NCI-H2171 treated with DMSO at 0.1 percent for 48 hours (cell line): ENCODE measurements at places on chromosomes 13 and 19.
A peak's percentile ranks its signal among the peaks of the same experiment; 100 is the strongest.

DNA sequence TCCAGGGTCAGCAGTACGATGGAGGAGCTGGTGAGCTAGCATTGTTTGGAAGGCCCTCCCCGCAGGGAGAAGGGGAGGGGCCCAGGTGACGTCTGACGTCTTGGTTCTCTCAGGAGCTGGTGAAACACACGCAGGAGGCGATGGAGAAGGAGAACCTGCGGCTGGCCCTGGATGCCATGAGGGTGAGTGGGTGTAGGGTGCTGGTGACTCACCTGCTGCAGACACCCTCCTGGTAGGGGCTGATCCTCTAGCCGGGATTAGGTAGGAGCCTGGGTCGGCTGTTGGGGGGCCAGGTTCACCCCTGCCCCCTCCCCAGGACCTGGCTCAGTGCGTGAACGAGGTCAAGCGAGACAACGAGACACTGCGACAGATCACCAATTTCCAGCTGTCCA is 55.8 kb downstream of the VAV1 start:
- DNase-seq: no peak

- DNase-seq: no peak
Observed at GRCh38 chr19:46211201-46211881, 18.2 kb upstream of the IGFL1 start.

DNA sequence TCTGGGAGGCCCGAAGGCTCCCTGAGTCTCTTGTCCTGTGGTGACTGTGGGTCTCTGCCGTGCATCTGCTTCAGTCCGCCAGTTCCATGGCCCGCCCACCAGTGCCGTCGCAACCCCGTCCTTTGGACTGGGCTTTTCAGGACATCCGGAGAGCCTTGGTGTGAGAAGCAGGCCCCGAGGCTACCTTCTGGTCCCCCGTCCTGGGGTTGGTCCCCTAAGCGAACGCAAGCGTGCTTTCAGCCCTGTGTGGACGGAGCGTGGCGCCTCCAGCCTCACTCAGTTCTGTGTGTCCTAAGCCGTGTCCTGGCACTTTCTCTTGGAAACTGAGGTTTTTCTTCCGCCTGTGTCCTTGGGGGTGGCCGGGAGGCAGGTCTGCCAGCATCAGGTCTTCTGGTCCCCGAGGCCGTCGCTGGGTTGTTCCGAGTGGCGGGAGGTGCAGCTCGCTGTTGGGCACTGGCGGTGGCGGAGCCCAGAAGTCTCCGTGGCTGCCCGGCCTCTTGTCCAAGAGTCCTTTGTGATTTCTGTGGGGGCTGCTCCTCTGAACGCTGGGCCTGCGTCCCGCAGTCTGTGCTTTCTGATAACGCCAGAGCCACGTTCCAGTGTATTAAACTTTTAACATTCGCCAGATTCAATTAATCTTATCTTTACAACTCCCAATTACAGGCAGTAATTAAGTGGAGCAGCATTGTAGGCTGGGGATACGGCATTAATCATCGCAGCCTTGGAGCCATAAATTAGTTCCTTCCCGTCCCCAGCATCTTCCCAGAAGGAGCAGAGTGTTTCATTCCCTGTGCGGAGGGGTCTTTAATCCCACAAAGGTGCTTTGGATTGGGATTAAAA is 99.5 kb downstream of the KDM4B start:
- DNase-seq: no peak

- DNase-seq: no peak
Observed at GRCh38 chr19:58294743-58295374, 10.3 kb upstream of the ERVK3-1 start.

DNA sequence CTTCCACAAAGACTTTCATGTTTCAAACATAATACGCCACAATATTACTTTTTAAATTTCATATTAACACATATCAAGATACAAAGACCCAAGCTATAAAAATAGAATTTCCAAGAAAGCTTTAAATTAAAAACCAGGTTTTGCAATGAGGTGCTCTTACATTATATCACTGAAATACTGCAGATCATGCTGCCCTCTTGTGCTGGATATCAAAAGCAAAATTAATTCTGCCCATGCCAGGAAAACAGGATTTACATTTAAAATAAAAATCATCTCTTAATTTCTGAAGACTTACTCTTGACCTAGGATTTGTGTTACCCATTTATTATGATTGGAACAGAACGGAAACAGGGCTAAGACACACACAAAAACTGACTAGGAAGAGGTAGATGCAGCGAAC is 145.0 kb downstream of the ABCC4 start:
- peak; percentile 4 for DNase-seq

- peak; percentile 40 for DNase-seq
Observed at GRCh38 chr13:72696579-72696978, 30.9 kb downstream of the MZT1 start.

- peak; percentile 22 for DNase-seq
Observed at GRCh38 chr13:30551189-30551588, 66.5 kb upstream of the USPL1 start.

DNA sequence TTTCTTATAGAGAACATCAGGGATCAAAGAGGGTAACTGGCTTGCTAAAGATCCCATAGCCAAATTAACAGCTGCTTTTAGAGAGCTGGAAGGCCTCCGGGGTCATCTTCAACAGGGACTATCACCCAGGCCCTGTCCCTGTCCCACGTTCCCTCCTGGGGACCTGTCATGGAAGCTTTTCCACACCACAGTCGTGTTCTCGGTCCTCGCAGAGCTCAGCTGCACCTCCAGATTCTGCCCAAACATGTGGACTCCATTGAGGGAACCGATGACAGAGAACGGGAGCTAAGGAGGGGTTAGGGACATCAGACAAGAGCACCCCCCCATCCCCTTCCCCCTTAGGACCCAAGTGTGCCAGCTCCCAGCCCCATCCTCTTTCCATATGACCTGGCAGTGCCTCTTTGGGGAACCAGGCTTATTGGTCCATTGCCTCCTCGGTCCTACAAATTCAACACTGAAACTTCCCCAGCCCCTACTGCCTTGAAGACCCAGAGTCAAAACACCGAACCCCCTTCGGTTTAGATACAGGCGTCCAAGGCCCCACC is 568 bp downstream of the FUZ start:
- DNase-seq: no peak

DNA sequence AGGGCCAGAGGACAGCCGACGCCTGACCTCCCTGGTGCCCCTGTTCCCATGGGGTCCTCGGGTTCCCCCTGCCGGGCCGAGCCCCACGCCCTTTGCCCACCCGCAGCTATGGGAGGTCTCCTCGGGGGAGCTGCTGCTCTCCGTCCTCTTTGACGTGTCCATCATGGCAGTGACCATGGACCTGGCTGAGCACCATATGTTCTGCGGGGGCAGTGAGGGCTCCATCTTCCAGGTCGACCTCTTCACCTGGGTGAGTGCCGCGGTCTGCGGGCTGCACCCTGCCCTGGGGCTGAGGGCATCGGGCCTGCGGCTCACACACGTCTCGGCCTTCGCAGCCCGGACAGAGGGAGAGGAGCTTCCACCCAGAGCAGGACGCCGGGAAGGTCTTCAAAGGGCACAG is 6.6 kb downstream of the WDR18 start:
- DNase-seq: no peak

DNA sequence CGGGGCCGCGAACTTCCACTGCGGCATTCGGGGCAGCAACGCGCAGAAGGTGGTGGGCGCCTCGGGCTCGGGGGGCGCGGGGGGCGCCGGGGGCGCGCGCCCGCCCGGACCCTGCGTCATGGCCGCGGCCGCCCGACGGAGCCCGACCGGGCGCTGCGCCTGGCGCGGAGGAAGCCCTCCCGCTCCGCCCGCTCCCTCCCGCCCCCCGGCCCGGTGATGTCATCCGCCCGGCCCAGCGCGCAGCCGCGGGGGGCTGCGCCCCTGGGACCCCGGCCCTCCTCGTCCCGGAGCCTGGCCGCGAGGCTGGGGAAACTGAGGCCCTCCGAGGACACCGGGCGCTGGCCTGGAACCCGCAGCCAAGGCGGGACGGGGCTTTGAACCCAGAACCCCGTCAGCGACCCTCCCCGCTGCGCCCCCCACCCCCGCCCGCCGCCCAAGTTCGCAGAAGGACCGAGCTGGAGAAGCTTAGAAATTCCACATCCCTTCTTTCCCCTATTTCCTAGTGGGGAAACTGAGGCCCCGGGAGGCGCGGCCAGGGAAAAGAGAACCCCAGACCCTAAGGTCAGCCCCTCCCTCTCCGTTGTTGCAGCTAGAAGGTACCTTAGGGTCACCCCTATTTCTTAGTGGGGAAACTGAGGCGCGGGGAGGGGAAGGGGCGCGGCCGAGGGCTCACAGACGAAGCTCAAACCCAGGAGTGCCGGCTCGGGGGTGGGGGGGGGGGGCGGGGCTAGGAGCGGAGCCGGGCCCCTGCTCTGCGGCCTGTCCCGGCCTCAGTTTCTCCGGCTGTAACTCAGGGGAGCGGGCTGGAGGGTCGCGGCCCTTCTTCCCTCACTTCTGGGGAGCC is at the start of gene SHC2:
Gene SHC2, minus strand, starts transcription at position 157 of the 844 bp plus-strand sequence. Its CDS starts 37 bp downstream, at position 120.
- DNase-seq: no peak

DNA sequence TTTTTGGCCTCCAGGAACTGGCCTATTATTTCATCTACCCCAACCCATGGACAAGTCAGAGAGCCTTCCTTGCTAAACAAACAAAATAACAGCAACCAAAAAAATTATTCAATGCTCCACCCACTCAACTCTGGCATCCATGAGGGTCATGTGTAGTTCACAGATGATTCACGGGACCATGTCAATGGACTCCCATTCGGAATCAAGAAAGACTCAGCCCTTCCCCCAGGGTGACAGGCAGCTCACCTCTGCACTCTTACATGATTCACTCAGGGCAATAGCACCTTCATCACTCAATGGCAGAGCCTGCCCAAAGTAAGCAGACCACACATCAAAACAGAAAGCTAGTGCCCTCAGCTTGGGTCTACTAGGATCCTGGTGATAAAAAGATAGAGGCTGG is 14.3 kb upstream of the SCEL start:
- no peak for DNase-seq

DNA sequence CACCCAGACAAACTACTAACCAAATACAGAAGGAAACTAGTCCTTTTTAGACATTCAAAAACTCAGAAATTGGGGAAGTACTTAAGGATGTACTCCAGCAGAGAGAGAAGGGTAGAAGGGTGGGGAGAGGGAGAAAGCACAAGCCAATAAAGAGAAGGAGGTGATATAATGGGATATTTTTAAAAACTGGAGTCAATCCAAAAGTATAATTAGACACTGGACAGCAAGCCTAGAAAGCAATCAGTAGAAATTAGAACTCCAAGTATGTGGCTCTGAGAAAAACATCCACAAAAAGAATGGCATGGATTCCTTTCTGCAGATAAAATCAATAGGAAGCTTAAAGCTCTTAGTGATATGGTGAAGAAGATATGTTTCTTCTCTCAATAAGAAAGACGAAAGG is 55.8 kb downstream of the PEPD start:
- no peak for DNase-seq

- DNase-seq: no peak
Observed at GRCh38 chr13:39496506-39496905, 106.5 kb downstream of the LHFPL6 start.

DNA sequence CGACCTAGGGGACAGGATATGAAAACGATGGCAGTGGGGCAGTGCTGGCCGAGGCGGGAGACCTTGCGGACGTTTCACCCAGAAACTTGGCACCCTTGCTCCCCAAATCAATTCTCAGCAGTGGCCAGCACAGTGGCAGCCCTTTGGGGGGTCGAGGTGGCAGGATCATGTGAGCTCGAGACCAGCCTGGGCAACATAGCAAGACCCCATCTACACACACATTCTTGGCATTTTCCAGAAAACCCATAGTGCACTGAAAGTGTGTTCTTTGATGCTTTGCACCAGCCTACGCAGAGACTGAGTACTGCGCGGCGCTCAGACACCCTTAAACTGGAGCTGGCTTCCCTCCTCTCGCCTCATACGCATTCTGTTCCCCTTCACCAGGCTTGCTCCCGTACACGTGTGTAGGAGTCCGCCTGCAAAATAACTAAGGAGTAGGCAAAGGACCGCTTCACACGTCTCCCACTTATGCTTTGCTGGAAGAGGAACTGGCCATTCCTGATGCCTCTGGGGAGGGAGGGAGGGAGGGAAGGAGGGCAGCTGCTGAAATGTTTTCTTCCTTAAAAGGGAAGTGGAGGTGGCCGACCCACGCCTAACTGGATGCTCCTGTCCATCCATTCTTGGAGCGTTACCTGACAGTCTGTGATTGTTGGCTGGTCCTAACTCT is 23.5 kb upstream of the MIER2 start:
- DNase-seq: no peak

GRCh38 chr13:106491928-106492587 is 43.4 kb downstream of the EFNB2 start:
- no peak for DNase-seq

- no peak for DNase-seq
Observed at GRCh38 chr19:3760871-3761361, 576 bp downstream of the APBA3 start.

- DNase-seq: peak; percentile 75
Observed at GRCh38 chr19:45195764-45196163, 17.2 kb downstream of the BLOC1S3 start.
